ENCODE measurements at places on chromosomes 7 and 10.

DNA sequence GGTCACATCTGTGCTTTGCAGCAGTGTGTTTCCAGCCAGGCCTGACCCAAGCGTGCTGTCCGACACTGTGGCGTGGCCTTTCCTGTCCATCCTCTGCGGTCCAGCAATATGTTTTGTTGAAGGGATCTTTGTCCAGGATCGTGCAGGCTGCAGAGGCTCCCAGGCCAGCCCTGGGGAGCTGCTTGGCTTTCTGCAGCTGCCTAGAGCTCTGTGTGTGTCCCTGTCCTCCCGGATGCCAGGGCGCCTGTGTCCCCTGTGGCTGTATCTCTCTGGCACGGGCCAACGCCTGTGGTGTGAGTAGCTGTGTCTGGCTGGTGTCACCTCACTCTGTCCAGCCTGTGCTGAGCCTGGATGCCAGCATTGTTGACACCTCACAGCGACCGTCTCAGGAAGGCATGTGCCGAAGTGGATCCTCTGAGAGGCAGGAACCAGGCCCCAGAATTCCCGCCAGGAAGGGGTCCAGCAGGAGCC, 94.5 kb downstream of the INPP5A start:
- H3K4me3 ChIP-seq: no peak overlapping the region
- H3K4me1 ChIP-seq: 0 out of 2 replicates have a peak, but pooled peaks cover 3% of the 10 kb centered on the region
- H3K27me3 ChIP-seq: no peaks in the 10 kb centered on the region
- H3K36me3 ChIP-seq: no peaks in the 10 kb centered on the region
- DNase-seq: no peak

GRCh38 chr10:103657061-103657591, 163.6 kb downstream of the NEURL1 start:
- H3K27ac ChIP-seq: no peak overlapping the region
- peaks cover 7% of the 10 kb centered on the region for H3K4me1 ChIP-seq
- no peak for DNase-seq
- H3K36me3 ChIP-seq: no peaks in the 10 kb centered on the region

DNA sequence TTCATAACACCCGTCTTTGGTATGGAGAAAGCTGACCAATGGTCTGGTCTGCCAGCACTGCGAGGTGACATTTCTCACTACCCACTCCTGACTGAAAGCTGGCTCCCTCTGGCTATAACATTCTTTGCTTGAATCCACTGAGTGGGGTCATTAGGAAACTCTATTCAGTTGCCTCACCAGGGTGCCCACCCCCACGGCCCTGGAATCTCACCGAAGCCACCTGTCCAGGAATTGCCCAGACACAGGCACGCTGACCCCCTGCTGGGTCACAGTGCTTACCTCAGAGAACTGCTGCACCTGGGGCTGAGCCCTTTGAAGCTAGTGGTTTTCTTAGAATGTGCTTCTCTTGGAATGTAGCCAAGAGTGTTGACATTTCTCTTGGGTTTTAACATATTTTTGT, 28.6 kb downstream of the HECW1 start:
- H3K4me1 ChIP-seq: no peaks in the 10 kb centered on the region
- peaks cover 3% of the 10 kb centered on the region for H3K27me3 ChIP-seq
- no peak overlapping the region for H3K4me3 ChIP-seq
- H3K27ac ChIP-seq: no peak overlapping the region
- no peaks in the 10 kb centered on the region for H3K36me3 ChIP-seq

GRCh38 chr10:88232029-88232895, 350.9 kb downstream of the RNLS start:
- H3K27me3 ChIP-seq: no peaks in the 10 kb centered on the region
- H3K27ac ChIP-seq: no peak overlapping the region
- no peaks in the 10 kb centered on the region for H3K4me1 ChIP-seq
- no peak overlapping the region for H3K4me3 ChIP-seq
- no peak for DNase-seq

DNA sequence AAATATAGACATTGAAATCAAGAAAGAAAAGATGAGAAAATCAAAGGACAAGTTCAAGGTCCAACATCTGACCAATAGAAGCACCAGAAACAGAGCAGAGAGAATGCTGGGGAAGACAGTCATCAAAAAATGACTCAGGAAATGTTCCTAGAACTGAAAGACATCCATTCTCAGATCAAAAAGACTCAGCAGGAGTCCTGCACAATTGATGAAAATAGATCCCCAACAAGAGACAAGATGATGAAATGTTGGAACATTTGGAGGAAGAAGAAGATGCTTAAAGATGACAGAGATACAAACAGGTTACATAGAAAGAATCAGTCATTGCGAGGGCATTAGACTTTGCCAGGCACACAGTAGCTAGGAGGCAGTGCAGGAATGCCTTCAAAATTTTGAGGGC, 30.0 kb upstream of the EIF5AL1 start:
- 0 out of 2 replicates have a peak, but pooled peaks cover 2% of the 10 kb centered on the region for H3K27me3 ChIP-seq
- H3K36me3 ChIP-seq: no peaks in the 10 kb centered on the region
- DNase-seq: no peak
- H3K27ac ChIP-seq: no peak overlapping the region

DNA sequence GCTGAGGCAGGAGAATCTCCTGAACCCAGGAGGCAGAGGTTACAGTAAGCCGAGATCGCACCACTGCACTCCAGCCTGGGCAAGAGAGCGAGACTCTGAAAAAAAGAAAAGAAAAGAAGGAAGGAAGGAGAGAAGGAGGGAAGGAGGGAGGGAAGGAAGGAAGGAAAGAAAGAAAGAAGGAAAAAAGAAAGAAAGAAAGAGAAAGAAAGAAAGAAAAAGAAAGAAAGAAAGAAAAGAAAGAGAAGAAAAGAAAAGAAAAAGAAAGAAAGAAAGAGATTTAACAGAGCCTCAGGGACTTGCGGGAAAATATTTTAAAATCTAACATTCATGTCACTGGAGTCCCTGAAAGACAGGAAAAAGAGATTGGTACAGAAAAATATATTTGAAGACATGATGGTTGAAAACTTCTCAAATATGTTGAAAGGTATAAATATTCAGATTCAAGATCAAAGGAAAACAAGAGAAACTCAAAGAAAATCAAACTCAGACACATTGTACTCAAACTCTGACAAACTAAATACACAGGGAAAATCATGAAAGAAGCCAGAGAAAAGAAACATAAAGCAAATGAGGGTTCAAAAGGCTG, 25.3 kb upstream of the DNAAF5 start:
- H3K4me3 ChIP-seq: no peak overlapping the region
- no peaks in the 10 kb centered on the region for H3K4me1 ChIP-seq
- no peak overlapping the region for H3K27ac ChIP-seq
- no peaks in the 10 kb centered on the region for H3K27me3 ChIP-seq
- H3K36me3 ChIP-seq: no peaks in the 10 kb centered on the region
